ENCODE measurements at places on chromosomes 16 and 17. TPM values are rescaled to one million over a fixed set of nuclear protein-coding genes. Genes with fewer than 3 reads are reported as not detected.

Gene C1QL1
- 0.35 TPM for total RNA-seq

Gene PRKAR1A
- 257 TPM for total RNA-seq

Gene SOST
- not detected for total RNA-seq

Gene PMFBP1
- total RNA-seq = 0.42 TPM

Gene RNF43
- not detected for total RNA-seq

Gene ZMYND15
- not detected for total RNA-seq

Gene FAM171A2
- total RNA-seq = 12.0 TPM

Gene OTOA
- total RNA-seq = not detected

Gene NPW
- 3.9 TPM for total RNA-seq

Gene GRB7
- total RNA-seq = not detected

Gene IKZF3
- total RNA-seq = not detected

Gene SMTNL2
- total RNA-seq = not detected

Gene PABPN1L
- total RNA-seq = not detected

Gene ANKFY1
- 51.1 TPM for total RNA-seq

Gene KRT27
- total RNA-seq = not detected

Gene SCIMP
- total RNA-seq = not detected

Gene PRSS21
- not detected for total RNA-seq

Gene TBC1D3G
- total RNA-seq = not detected

Gene SDR42E2
- total RNA-seq = 0.21 TPM

Gene HMOX2
- total RNA-seq = 92.6 TPM

Gene PDIA2
- 0.99 TPM for total RNA-seq

Gene C16orf96
- total RNA-seq = not detected

Gene TEKT1
- not detected for total RNA-seq

Gene ASGR2
- not detected for total RNA-seq

Gene DLX3
- total RNA-seq = not detected

Gene SPIRE2
- 3.1 TPM for total RNA-seq

Gene GPR179
- not detected for total RNA-seq

Gene CNTROB
- 47.2 TPM for total RNA-seq

Gene WNT9B
- not detected for total RNA-seq

Gene DRC3
- 1.6 TPM for total RNA-seq

Gene POLG2
- 20.3 TPM for total RNA-seq

Gene WFDC1
- not detected for total RNA-seq

Gene CBFA2T3
- total RNA-seq = not detected

Gene TEDC2
- 15.2 TPM for total RNA-seq

Gene TNFRSF12A
- total RNA-seq = 162 TPM

Gene MAFG
- 30.5 TPM for total RNA-seq

Gene GLIS2
- 10.1 TPM for total RNA-seq

Gene RBFOX1
- total RNA-seq = not detected

Gene TAC4
- not detected for total RNA-seq

Gene DYNLRB2
- total RNA-seq = not detected

Gene CBFB
- total RNA-seq = 103 TPM

Gene IRX5
- total RNA-seq = not detected

Gene AATK
- total RNA-seq = 1.5 TPM

Gene HAS3
- 1.8 TPM for total RNA-seq

Gene MNT
- 21.6 TPM for total RNA-seq

Gene NOG
- total RNA-seq = 2.1 TPM

Gene GGT6
- total RNA-seq = not detected

Gene AURKB
- total RNA-seq = 104 TPM
